ENCODE measurements at places on chromosomes 12 and 14.

DNA sequence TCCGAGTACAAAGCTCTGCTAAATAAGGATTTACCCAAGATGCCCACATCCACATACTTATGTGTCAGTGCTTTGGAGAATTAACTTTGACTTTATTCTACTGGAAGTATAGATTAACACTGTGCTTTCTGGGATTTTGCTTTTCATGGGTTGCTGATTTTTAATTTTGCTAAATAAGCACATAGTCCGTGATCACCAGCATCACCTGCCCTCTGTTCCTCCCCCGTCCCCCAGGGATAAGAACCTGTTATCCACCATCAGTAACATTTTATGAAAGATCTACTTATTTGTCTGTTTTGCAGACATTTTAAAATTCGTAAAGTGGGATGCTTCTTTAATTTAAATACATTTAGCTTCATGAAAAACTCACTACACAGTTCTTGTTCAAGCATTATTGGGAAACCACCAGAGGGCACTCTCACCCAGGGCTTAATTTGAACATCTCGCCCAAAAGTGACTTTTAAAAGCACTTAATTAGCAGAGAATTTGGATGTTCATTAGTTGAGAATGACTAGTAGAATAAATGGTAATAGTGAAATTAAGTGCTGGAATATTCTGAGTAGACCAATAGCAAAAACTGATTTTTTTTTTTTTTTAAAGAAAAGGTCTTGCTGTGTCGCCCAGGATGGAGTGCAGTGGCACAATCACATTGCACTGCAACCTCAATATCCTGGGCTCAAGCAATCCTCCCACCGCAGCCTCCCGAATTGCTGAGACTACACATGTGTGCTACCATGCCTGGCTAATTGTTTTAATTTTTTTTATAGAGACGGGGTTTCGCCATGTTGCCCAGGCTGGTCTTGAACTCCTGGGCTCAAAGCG lies 35.7 kb downstream of the MRPL42 start:
- no peak for DNase-seq

DNA sequence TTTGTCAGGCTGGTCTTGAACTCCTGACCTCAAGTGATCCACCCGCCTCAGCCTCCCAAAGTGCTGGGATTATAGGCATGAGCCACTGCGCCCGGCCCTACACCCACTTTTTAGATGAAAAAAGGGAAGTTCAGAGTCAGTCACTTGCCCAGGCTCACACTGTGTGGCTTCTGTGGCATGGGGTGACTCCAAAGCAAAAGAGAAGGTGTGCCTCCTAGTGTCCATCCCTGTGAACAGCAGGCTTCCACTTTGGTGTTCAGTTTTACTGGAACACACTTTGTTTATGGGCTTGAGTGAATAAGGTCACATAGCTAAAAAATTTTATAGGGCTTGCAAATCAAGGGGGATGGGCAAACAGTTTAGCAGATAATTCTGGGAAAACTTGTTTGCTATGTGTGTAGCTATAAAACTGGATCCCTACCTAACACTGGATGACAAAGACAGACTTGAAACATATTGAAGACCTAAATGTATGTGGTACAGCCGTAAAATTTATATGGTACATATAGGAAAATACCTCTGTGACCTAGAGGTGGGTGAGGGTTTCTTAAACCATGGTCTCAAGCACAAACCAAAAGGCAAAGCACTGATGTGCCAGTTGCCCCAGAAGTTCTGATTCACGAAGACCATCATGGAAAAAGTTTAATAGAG lies 54.9 kb downstream of the EID3 start:
- peak; percentile 73 for DNase-seq

GRCh38 chr12:31238764-31239387 lies 87.1 kb downstream of the SINHCAF start:
- no peak for DNase-seq

DNA sequence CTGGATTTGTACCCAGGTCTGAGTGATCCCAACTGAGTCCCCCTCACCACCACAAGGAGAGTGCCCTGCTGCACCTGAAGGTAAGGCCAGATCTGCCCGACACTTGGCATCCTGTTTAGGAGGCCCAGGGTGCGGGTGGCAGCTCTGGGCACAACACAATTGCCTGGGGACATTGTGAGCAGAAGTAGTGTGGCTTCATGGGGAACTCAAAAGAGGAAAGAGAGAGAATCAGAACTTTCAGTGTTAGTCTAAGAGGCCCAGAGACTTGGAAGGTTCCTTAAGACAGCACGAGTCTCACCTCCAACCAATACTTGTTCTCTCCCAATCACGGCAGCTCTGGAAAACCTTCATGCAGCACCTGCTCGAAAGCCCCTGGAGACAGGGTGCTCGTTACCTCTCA lies 6.6 kb upstream of the SLC8B1 start:
- DNase-seq, result no peak

- no peak for DNase-seq
Observed at GRCh38 chr14:52918486-52918885, 32.4 kb downstream of the FERMT2 start.

GRCh38 chr14:24250354-24250753 lies 7.9 kb upstream of the TINF2 start:
- no peak for DNase-seq

- DNase-seq, result no peak
Observed at GRCh38 chr14:102282751-102283465, 22.1 kb downstream of the MOK start.

DNA sequence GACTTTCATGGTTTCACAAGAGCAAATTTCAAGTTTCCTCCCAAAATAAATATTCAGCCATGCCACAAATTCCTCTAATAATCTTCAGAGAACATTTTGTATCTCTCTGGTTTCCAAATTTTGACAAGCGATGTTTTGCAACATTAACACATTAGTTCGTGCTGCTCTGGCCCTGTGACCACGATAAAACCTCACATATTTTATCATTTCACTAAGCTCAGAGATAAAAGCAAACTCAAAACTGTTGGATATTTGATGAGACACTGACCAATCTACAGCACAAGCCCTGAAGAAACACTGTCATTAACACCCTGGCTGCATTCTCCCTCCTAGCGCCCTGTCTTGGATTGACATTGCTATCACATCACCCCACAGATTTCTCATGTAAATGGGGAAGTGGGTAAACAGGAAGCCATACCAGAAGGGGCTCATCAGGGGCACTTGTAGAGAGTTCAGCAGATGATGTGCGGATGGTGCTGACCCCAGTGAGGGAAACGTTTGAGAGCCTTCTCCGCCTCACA lies 264.3 kb downstream of the PRKD1 start:
- DNase-seq, result no peak

DNA sequence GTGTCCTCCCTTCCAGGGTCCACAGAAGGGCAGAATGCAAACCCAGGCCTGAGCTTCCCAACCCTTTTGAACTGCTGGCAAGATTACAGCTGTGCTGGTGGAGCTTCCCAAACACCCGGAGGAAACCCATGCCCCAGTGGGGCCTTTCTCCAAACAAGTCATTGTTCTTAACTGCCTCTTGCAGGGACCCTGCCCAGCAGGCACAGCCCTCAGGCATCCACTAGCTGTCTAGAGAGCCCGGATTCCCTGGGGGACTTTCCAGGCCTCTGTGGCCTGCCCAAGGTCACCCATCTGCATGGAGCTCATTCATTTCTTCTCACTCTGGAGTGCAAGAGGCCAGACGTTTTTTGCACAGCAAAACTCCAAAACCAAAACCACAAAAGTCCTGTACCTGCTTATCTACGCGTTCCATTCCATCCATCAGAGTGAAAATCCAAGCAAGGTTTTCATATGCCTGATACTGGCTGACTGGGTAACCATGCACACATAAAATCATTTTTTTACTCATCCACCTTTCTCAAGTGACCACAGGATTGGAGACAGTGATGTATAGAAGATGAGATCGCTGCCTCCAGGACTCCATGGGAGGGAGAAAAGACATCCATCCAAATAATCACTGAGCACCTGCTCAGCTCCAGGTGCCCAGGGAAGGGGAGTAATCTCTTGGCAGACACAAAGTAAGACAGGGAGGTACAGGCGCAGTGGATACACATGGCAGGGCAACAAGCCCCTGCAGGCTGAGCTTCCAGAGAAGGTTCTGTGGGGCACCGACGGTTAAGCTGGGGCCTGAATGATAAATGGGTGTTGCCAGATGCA lies 17.2 kb upstream of the BDKRB2 start:
- DNase-seq, result no peak

- no peak for DNase-seq
Observed at GRCh38 chr12:74242088-74242487, 295.5 kb upstream of the ATXN7L3B start.

DNA sequence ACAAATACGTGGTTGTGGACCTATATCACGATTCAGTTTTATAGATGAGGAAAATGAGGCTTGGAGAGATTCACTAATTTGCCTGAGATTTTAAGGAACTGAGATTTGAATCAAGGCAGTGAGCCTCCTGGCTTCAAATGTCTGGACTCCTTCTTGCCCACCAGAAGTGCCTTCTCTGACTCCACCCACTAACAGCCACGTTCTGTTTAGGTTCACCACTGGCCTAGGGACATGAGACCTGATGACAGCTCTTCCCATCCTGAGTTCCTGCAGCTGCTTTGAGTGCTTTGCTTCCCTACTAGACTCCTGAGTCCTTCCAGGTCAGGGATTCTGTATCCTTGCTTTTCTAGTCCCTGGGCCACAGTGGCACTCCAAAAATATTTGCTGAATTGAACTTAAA lies 57.1 kb downstream of the PLBD1 start:
- no peak for DNase-seq

DNA sequence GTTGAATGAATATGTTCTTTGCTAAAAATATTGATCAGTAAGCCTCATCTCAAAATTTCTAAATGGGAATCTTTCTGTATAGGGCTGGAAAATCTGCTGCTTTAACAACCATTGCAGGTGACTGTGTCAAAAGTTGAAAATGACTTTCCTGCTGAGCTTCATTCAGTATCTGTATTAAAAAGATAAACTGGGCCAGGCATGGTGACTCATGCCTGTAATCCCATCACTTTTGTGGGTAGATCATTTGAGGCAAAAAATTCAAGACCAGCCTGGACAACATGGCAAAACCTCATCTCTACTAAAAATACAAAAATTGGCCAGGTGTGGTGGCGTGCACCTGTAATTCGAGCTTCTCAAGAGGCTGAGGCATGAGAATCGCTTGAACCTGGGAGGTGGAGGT lies 213.7 kb upstream of the SYT10 start:
- no peak for DNase-seq

DNA sequence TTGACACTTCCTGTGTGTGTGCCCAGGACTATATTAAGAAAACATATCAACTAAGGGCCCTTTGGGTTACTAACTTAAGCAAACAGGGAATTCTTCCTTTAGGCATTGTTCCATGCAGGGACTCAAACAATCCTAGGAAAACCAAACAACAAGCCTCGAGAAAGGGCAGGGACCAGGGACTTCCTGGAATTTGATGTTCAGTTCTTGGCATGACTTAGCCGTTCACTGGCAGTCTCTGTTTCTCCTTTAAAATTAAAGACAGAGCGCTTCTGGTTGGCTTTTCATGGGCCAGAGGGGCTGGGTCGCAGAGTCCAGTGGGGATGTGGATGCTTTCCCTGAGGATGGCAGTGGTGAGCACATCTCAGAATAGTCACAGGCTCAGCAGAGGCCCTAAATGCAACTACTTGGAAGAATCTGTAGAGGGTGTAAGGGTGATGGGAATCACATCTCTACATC lies 35.2 kb downstream of the RNFT2 start:
- DNase-seq, result no peak

- no peak for DNase-seq
Observed at GRCh38 chr14:70094631-70095030, 94.1 kb downstream of the SLC8A3 start.

DNA sequence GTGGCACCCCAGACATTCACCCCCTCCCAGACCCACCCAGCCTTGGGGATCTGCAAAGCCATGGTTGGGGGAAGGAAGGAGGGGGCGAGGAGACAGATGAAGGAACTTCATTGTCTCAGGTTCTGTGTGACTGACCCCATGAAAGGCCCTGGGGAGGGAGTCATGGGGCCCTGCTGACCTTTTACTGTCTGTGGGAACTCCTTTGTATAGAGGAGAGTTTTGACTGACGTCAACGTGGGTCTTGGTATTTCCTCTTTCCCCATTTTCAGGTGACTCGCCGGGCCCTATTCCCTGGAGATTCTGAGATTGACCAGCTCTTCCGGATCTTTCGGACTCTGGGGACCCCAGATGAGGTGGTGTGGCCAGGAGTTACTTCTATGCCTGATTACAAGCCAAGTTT lies 3.1 kb upstream of the RAB5B start:
- no peak for DNase-seq

- no peak for DNase-seq
Observed at GRCh38 chr14:49623941-49624839, 3.6 kb downstream of the MGAT2 start.

GRCh38 chr12:78241446-78241845 lies 410.8 kb downstream of the NAV3 start:
- DNase-seq, result no peak

DNA sequence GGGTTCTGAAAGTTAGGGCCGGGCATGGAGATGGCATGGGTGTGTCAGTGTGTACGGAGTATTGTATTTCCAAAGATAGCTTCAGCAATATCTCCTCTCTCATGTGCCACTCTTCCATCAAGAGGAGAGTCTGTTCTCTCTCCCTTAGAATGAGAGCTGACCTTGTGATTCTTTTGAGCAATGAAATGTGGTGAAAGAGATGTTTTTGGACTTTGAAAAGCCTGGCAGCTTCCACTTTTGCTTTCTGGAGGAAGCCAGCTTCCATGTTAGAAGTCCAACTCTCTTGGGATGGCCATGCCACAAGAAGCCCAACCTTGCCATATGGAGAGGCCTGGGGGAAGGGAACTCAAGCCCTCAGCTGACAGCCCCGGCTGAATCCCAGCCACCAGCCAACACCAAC lies 72.4 kb upstream of the GZMB start:
- DNase-seq, result no peak

DNA sequence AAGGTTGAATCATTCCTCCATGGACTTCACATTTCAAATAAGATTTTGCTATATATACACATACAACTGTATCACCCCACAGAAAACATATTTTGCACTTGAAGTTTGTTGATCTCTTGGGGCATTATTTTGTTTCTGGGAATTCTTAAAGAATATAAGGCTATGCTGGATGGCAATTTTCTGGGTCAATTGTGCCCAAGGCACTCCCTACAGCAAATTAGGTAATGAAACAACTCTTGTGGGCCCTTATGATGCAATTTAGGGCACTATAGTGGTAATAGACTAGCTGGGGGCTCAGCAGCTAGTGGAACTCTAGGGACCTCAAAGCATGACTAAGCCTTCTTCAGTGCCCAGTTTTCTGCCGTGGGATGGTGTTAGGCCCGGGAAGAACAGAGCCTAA lies 444.4 kb downstream of the NRXN3 start:
- no peak for DNase-seq

GRCh38 chr12:53714004-53714403 lies 13.2 kb downstream of the CALCOCO1 start:
- no peak for DNase-seq

DNA sequence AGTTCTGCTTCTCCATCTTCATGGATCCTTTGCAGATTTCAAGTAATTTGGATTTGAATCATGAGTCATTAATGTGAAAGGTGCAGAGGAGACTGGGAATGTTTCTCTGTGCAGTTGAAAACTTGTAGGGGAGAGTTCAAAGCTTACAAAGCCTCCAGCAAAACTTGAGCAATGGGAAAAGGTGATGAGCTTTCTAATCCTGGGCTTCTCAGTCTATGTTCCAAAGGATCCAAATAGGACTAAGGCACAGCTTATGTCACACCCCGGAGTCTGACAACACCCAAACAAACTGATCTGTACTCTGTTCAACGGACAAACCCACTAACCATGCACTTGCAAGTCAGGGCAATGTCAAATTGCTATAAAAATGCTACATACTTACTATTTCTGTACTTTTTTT lies 134.8 kb downstream of the DUSP6 start:
- DNase-seq, result no peak

All from lower lobe of right lung (tissue), 2 donors.